ENCODE measurements at places on chromosomes 6 and 20.

DNA sequence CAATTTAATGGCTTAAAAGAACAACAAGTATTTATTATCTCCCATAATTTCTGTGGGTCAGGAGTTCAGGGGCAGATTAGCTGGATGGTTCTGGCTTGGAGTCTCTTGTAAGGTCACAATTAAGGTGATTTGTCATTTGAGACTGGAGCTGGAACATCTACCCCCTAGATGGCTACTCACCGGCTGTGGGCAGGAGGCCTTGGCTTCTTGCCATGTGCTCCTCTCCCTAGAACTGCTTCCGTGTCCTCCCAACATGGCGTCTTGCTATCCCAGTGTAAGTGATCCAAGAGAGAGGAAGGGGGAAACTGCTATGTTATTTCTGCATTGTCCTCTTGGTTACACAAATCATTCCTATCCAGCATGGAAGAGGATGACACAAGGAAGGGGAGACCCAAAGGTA is 210.2 kb upstream of the ECI2 start:
- DNase-seq, result no peak

DNA sequence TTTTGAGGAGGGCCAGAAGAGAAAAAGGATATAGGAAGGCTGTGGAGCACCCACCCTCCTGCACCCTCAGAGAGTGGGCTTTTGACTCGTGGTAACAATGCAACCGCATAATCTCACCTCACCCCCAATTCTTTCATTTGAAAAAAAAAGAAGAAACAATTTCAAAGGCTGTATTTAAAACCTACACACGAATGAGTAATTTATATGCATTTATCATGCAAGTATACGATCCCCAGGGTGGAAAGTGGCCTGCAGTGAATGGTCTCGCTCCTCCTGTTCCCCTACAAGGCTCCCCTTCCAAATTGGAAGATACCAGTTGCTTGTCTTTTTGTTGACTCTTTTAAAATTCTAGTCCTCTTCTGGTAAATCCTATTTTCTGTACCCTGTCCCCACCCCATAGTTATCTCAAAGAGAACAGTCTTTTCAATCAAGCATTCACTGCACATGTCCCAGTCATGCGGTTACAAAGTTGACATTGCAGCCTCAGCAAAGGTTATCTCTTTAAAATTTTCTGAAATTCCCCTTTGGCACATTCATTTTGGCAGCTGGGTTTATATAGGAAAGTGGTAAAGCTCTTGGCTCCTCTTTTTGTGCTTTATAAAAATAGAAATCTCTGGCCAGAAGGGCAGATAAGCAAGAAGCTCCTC is 110.6 kb downstream of the ARID1B start:
- DNase-seq, result no peak

DNA sequence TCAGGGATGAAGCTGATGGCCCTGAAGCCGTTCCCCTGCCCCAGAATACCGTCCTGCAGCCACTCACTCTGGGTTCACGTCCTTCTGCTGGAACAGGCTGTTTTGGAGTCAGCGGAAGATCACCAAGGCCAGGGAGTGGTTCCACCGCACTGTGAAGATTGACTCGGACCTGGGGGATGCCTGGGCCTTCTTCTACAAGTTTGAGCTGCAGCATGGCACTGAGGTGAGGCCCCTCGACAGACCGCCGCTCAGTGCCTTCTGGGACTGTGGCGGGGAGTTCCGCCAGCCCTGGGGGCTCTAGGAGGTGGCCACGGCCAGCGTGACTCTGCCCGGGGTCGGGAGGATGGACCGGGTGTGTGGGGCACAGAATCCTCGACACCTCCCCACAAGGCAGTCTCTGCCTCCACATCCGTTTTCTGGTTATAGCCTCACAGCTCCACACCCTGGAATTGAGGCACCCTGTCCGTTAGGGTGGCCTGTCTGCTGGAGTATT is 4.1 kb upstream of the C20orf204 start:
- DNase-seq, result no peak

DNA sequence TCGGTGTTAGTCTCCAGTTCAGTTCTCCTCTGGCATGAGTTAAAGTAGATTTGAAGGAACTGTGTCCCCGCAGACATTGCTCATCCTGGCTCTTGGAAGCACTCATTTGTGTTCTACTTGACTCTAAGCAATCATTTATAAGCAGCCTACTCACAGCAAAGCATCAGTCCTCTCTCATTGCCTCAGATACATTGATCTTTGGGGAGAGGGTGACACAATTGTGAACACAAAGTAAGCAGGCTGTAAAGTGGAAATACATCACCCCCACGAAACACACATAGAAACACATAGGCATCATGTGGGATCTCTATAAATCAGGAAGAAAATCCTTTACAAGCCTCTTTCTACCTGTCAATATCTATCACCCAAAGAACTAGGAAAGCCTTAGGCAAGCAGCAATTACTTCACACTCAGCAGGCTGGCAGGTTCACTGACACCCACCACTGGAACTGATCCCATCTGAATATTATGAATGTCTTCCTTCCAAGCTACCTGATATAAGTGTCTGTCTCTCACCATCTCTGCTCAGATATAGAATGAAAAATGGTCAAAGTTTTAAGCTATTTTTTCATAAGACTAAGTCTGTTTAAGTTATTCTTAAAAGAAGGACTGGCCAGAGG is 675.8 kb downstream of the HACE1 start:
- DNase-seq, result no peak

DNA sequence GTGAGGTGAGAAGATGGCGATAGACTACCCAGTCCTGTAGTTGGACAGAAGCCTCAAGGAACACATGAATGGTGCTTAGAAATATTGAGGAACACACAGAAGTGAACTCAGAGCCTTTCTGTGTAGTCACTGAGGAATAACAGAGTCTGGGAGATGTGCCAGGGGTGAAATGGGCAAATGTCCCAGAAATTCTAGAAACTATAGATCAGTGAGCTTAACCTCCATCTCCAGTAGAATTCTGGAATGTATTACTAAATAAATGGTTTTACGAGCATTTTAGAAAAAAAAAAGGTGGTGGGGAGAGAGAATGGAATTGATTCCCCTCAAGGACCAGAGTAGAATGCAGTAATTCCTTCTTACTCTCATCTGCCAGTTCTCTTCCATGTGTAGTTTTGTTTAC is 380.0 kb downstream of the LMBRD1 start:
- DNase-seq, result no peak

DNA sequence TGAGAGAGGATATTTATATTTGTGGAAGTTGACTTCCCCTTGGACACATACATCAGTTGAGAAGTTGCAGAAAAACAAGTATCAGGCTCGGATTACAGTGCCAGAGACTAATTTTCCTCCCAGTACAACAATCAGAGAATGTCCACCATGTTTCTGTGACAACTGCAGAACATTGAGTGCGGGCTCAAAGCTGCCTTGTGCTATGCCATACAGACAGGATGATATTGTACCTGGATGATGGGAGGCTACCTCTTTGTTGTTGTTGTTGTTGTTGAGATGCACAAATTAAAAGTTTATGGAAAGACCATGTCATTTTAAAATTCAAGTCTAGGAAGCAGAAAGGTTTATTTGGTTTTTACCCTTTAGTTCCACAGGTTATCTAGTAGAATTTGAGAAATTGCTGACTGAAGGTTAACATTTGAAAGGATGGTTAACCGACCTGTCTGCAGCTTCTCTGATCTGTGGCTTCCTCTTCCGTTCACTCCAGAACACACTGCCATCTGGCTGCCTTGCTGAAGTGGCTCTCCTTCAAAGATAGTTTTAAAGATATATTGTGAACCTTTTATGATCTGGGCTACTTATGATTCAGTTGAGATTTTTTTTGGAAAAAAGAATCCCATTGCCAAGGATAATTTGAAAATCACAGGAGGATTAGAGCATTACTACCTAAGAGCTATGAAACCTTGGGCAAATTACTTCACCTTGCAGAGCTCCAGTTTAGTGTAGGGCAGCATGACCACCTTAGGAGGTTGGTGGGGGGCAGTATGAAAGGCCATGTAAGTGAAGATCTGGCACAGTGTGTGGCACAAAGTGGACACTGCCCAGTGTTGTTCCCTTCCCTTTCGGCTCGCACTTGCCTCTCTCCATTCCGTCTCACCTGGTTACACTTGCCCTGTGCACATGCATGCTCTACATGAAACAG is 15.9 kb downstream of the TMEM200A start:
- no peak for DNase-seq

GRCh38 chr20:50129662-50130355 is 16.9 kb upstream of the UBE2V1 start:
- DNase-seq, result no peak

DNA sequence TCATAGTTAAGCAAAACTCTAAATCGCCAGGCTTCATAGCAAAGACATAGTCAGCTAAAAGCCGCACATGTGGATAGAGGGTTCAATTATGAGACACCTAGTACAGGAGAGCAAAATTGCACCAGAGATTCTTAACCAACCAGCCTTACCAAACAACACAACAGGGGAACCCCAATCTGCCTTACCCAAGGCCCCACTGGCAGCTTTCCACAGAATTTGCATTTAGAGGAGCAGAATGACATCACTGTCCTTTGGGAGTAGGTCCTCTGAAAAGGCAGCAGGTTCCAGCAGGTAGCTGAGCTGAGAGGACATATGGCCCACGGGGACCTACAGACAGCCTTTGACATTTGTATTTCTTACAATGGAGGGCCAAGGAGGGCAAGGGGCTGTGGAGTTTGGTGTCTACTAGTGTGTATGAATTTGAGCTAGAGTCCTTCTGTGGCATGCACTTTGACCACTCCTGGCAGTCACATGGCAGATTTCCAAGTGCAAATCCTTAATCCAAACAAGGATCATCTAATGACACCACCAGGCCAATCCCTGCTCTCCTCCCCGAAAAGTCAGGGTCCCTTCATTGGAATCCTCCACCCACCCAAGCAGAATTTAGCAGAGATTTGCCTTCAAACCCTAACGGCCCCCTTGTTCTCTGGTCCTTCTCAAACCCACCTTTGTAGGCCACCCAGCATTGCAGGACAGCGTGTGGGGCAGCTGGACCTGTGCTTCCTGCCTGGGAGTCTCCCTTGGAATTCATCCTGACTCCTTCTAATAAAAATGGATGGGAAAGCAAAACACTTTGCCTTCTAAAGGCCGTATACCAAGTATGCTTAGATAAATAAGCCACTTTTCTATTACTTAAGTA is 171.2 kb upstream of the SUPT3H start:
- no peak for DNase-seq

DNA sequence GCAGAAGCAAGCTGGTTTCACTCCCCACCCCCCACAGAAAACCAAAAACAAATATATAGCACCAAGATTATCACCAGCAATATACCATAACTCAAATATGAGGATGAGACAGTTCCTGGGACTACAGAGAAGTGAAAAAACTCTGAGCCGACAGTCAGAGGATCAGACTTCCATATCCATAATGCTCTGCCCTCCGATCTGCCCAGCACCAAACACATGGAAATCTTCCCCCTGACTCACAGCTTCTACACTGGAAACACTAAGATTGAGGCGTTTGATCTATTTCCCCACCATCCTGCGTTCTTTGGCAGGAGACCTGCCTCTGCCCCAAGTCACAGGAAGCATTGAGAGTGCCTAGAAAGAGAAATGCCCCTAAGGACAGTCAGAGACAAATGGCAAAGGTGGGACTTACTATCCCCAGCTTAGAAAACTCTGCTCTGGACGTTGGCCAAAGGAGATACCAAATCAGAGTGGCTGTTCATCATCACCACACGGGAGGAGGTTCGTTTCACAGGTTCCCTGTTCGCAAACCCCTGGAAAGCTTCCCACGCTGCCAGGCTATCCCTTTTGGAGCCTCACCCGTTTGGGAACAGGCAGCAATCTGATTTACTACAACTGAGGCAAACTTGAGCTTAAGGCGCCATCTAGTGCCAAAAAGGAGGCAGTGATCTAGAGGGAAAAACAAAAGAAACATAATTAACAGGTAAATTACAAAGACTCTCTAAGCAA is 48.7 kb upstream of the SRSF6 start:
- DNase-seq, result no peak

DNA sequence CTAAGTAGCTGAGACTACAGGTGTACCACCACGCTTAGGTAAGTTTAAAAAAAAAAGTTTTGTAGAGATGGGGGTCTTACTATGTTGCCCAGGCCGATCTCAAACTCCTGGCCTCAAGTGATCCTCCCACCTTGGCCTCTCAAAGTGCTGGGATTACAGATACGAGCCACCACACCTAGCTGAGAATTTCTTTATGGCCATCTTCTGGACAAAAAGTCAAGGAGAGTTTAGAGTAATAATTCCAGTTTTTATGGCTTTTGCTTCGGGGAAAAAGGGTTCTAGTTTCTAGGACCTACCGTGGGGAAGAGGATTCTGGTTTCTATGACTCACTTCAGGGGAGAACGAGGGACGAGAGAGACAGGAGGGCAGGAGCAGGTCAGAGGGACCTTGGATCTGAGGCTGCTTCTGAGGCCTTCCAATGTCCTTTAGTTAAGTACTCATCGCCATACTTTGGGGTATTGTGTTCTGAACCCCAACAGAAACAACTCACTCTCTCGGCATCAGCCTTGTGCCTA is 69.3 kb upstream of the IER3 start:
- no peak for DNase-seq

GRCh38 chr20:19397226-19397625 is 184.8 kb downstream of the SLC24A3 start:
- DNase-seq, result no peak

DNA sequence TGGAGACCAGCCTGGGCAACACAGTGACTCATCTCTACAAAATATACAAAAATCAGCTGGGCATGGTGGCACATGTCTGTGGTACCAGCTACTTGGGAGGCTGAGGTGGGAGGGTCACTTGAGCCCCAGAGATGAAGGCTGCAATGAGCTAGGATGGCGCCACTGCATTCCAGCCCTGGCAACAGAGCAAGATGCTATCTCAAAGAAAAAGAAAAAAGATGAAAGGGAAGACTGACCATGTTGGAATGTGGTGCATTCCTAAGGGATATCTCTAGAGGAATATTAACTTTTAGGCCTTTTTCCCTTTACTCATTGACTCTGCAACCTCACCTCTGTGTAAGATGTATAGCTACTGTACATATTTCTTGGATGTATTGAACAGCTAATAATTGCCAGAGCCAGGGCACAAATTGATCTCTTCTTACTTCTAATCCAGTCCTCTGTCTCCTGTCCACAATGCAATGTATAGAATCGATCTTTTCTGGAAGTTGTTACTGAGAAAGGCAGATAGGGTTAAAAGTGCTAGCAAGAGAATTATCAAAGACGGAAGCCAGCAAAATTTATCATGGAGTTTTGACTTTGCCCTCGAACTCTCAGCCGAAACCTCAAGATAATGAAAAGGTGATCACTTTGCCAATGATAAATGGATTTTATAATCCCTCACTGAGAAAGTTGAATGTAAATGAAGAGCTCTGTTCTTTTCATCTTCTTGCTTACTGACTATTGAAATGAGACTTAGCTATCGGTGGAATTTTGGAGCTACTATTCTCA is 46.3 kb downstream of the GCNT2 start:
- no peak for DNase-seq

DNA sequence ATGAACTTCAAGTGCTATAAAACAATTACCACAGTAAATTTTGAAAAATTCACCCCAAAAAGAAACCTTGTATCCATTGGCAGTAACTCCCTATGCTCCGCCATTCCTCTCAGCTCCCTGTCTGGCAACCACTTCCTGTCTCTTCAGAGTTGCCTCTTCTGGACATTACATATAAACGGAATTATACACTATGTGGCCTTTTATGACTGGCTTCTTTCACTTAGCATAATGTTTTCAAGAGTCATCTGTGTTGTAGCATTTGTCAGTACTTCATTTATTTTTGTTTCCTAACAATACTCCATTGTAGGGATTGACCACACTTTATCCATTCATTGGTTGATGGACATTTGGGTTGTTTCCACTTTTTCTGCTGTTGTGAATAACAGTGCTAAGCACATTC is 50.1 kb downstream of the CEP43 start:
- no peak for DNase-seq

Measured in activated CD8-positive, alpha-beta memory T cell treated with anti-CD3 and anti-CD28 coated beads for 4 hours (primary cell).